ENCODE measurements at places on chromosomes 6 and 20.
A peak's percentile ranks its signal among the peaks of the same experiment; 100 is the strongest.

- H3K4me3 ChIP-seq = no peak overlapping the region
- no peak overlapping the region for H3K27ac ChIP-seq
- H3K27me3 ChIP-seq = no peaks in the 10 kb centered on the region
- H3K36me3 ChIP-seq = no peaks in the 10 kb centered on the region
- no peaks in the 10 kb centered on the region for H3K4me1 ChIP-seq
These were observed 85.1 kb downstream of the PDE7B start for GRCh38 chr6:135936606-135937005.

- H3K27me3 ChIP-seq = no peaks in the 10 kb centered on the region
- no peak for DNase-seq
- H3K36me3 ChIP-seq = peaks cover 2% of the 10 kb centered on the region
- no peak overlapping the region for H3K27ac ChIP-seq
- no peaks in the 10 kb centered on the region for H3K4me1 ChIP-seq
These were observed 428.4 kb upstream of the PLCB4 start for GRCh38 chr20:8640461-8640860.

DNA sequence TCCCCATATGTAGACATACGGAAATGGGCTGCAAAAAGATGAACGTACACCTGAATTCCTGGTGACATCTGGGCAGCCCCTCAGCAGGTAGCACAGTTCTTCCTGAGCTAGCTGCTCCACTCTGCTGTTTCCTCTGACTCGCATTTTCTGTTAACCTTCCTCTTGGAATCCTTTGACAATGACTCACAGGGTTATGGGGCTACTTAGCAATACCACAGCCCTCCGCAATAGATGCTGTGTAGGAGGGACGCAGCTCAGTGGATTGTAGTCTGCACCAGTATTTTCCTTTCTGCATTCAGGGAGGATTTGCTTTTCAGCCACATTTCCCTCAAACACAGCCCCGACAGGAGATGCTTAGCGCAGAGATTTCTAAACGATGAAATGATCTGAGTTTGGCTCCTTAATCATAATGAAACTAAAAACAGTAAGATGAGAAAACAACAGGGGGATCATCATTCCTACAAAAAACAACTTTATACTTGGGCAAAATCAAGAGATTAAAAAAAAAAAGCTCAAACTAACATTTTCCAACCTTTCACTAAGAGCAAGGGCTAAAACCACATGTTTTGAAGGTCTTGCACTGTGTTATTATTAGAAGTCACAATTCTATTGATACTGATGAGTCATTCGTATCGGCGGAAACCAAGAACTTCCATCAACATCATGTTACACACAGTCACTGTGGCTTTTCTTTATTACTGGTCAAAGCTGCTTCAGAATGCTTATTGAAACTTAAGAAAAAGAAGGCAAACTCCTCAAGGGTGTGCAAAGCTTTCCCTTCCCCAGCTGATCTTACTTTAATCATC lies 12.2 kb downstream of the BACH2 start:
- DNase-seq = peak; percentile 64
- peaks cover 99% of the 10 kb centered on the region for H3K4me1 ChIP-seq
- peak overlapping the region; percentile 99 for H3K27ac ChIP-seq

DNA sequence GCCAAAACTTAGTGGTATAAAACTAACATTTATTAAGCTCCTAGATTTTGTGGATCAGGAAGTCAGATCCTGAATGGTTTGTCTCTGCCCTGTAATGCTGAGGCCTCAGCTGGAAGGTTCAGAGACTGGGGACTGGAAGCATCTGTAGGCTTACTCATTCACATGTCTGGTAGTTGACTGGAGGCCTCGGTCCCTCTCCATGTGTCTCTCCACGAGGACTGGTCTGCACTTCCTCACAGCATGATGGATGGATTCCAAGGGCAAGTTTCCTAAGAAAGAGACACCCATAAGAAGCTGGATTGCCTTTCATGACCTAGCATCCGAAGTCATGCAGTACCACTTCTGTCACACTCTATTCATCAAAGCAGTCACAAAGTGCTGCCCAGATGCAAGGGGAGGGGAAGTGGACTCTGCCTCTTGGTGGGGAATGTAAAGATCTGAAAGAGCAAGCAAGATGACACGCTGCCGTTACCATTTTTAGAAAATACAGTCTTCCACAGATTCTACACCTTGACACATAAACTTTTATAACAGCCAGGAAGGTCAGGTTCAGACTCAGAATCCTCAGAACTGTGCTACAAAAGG lies 17.2 kb upstream of the MDGA1 start:
- H3K4me3 ChIP-seq = no peak overlapping the region
- DNase-seq = no peak
- peaks cover 3% of the 10 kb centered on the region for H3K27me3 ChIP-seq
- no peaks in the 10 kb centered on the region for H3K36me3 ChIP-seq
- peaks cover 4% of the 10 kb centered on the region for H3K4me1 ChIP-seq
- no peak overlapping the region for H3K27ac ChIP-seq

GRCh38 chr6:26272171-26272637 lies 92.8 kb upstream of the BTN3A2 start:
- no peak overlapping the region for H3K27ac ChIP-seq
- peak; percentile 60 for DNase-seq
- H3K4me1 ChIP-seq = peaks cover 31% of the 10 kb centered on the region

DNA sequence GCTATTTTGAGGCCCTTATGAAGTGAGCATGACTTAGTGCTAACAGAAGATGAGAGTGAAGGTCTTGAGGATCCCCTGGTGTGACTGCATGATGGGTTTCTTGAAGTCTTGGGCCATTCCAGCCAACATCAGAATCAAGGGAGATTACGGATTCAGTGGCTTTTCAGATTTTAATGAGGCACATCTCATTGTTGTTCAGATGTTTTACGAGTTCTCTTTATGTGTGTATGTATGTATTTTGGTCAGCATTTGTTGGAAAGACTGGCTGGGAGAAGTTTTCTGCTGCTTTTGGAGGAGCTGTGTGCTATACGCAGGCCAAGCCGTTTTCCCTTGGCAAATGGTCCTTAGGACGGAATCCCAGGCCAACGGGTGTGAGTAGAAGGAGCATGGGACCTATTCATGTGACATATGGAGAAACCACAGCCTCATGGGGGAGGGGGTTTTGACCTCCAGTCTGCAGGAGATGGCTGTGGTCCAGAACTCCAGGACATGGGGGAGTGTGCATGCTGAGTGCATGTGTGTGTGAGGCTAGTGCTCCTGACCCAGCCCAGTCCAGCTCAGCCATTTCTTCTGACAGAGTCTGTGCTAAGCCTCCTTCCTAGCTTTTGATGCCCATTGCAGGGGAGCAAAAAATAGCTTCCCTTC lies 35.3 kb downstream of the CHMP4B start:
- no peaks in the 10 kb centered on the region for H3K27me3 ChIP-seq
- no peak overlapping the region for H3K4me3 ChIP-seq
- no peak for DNase-seq
- peaks cover 72% of the 10 kb centered on the region for H3K4me1 ChIP-seq

GRCh38 chr6:116329156-116329555 lies 41.6 kb upstream of the DSE start:
- H3K4me3 ChIP-seq = no peak overlapping the region
- no peak for DNase-seq
- no peaks in the 10 kb centered on the region for H3K36me3 ChIP-seq
- no peak overlapping the region for H3K27ac ChIP-seq
- H3K4me1 ChIP-seq = no peaks in the 10 kb centered on the region

DNA sequence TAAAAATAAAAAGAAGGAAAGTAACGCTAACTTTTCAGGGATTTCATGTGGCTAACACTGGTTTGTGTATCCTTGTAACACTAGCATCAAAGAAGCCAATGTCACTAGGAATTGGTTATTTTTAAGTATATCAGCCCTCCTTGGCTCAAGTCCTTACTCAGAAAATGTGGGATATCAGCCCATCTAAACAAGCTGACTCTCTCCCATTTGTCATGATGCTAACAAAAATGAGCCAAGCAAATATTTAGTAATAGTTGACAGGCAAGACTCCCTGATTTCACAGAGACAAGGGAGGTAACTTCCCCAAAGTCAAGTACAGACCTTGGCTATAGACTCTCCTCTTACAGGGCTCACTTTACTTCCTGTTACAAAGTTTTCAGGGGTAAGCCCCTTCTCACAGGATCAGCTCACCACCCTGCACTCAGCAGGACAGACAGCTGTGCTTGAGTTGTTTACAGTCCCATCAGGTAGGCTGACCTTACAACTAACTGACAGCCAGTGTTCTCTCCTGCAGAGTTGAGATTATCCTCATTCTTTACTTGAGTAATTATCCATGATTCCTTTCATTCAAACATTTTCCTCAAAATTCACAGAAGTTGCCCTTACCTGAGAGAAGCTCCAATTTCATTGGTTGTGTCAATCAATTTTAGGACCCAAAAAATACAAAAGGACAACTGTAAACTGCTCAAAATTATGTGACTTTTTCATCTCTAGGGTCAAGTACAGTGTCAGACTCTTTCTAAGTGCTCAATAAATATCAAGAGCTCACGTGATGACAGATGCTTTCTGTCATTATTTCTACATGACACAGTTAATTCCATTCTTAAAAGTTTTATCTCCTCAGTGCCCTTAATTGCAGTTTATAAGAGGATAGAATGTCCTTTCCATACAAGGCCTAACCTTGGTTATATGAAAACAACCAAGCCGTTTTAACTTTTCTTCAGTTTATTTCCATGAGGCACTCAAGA lies 38.1 kb upstream of the BMP5 start:
- H3K27ac ChIP-seq = no peak overlapping the region
- H3K27me3 ChIP-seq = no peaks in the 10 kb centered on the region
- H3K4me1 ChIP-seq = no peaks in the 10 kb centered on the region
- DNase-seq = no peak
- H3K36me3 ChIP-seq = no peaks in the 10 kb centered on the region

DNA sequence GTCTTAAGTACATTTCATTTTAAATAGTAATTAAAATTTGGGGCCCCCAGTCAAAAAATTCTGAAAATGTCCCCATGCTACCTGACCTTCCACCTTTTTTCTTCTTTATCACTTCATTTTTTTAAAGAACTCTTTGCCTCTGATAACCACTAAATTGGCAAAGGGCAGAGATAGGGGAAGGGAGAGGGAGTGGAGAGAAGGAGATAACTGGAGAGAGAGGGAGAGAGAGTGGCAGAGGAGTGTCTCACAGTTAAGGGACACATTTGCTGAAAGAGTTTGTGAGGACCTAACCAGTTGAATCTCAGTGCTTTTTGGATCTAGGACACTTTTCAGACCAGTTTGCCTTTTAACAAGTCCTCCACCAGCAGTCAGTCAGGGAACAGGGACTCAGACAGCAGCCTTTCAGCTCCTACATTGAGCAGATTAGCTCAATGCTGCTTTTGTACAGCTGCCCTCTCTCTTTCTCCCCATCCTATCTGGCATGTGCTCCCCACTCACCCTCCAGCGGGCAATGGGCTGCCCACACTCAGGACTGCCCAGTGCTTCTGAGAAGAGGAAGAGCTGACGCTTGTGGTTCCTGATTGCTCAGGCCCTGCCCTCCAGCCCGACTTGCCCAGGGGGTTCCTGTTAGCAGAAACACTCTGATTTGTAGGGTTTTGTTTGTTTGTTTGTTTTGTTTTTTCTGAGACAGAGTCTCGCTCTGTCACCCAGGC lies 14.4 kb downstream of the ARMC2 start:
- H3K4me3 ChIP-seq = no peak overlapping the region
- H3K4me1 ChIP-seq = peaks cover 4% of the 10 kb centered on the region
- peaks cover 19% of the 10 kb centered on the region for H3K36me3 ChIP-seq
- no peaks in the 10 kb centered on the region for H3K27me3 ChIP-seq
- no peak overlapping the region for H3K27ac ChIP-seq
- no peak for DNase-seq

DNA sequence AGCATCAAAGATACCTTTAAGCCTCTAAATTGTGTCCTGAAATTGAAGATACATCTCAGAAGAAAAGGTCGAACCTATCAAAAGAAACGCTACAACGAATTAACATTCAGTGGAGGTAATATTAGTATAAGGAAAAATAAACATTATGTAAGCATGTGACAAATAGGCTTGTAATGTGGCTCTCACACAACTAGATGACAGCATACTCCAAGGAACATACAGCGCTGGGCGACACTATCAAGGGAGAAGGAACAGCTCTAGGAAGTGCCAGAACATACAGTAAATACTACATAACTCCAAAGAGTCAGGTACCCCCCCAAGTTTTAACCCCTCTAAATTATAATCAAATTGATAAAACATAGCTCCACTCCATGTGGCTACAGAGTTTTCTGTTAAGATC lies 103.5 kb downstream of the LAMP5 start:
- H3K36me3 ChIP-seq = no peaks in the 10 kb centered on the region
- no peak overlapping the region for H3K27ac ChIP-seq
- peaks cover 7% of the 10 kb centered on the region for H3K27me3 ChIP-seq

DNA sequence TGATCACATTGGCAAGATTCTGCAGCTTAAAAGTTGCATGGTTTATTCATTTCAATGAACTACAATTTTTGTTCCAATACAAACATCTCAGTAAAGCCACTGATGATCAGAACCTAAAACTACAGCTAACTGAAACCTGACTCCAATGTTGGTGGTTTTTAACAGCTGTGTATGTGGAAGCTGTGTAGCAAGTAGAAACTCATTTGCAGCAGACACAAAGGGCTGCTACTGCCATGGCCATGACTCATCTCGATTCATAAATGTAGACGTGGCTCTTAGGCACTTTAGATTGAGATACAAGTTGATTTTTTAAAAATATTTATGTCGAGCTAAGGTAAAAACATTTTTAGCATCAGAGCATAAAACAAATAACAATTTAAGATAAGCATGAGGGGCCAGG lies 19.5 kb upstream of the MAP3K4 start:
- H3K4me3 ChIP-seq = no peak overlapping the region
- no peak for DNase-seq
- peaks cover 9% of the 10 kb centered on the region for H3K27me3 ChIP-seq
- no peak overlapping the region for H3K27ac ChIP-seq
- no peaks in the 10 kb centered on the region for H3K4me1 ChIP-seq

GRCh38 chr6:73797861-73798260 lies 101.9 kb downstream of the CD109 start:
- peaks cover 7% of the 10 kb centered on the region for H3K36me3 ChIP-seq
- no peak overlapping the region for H3K4me3 ChIP-seq
- peak overlapping the region; percentile 21 for H3K27ac ChIP-seq
- H3K4me1 ChIP-seq = peaks cover 14% of the 10 kb centered on the region

- no peak overlapping the region for H3K27ac ChIP-seq
- no peak overlapping the region for H3K4me3 ChIP-seq
- no peaks in the 10 kb centered on the region for H3K27me3 ChIP-seq
These were observed 45.6 kb downstream of the THBS2 start for GRCh38 chr6:169208011-169208410.

- peaks cover 11% of the 10 kb centered on the region for H3K36me3 ChIP-seq
- H3K4me1 ChIP-seq = peaks cover 11% of the 10 kb centered on the region
- no peaks in the 10 kb centered on the region for H3K27me3 ChIP-seq
- H3K4me3 ChIP-seq = no peak overlapping the region
- no peak overlapping the region for H3K27ac ChIP-seq
- DNase-seq = no peak
These were observed 16.3 kb downstream of the MAP1LC3A start for GRCh38 chr20:34574861-34575260.

GRCh38 chr20:49964964-49965780 lies 17.6 kb upstream of the SNAI1 start:
- no peak overlapping the region for H3K27ac ChIP-seq
- no peak for DNase-seq
- H3K36me3 ChIP-seq = no peaks in the 10 kb centered on the region
- no peaks in the 10 kb centered on the region for H3K4me1 ChIP-seq

Measured in activated naive CD8-positive, alpha-beta T cell treated with anti-CD3 and anti-CD28 coated beads, Interleukin-2, amount 50 U/mL, for 24 hours (primary cell).